ENCODE measurements at places on chromosomes 5 and 9.

DNA sequence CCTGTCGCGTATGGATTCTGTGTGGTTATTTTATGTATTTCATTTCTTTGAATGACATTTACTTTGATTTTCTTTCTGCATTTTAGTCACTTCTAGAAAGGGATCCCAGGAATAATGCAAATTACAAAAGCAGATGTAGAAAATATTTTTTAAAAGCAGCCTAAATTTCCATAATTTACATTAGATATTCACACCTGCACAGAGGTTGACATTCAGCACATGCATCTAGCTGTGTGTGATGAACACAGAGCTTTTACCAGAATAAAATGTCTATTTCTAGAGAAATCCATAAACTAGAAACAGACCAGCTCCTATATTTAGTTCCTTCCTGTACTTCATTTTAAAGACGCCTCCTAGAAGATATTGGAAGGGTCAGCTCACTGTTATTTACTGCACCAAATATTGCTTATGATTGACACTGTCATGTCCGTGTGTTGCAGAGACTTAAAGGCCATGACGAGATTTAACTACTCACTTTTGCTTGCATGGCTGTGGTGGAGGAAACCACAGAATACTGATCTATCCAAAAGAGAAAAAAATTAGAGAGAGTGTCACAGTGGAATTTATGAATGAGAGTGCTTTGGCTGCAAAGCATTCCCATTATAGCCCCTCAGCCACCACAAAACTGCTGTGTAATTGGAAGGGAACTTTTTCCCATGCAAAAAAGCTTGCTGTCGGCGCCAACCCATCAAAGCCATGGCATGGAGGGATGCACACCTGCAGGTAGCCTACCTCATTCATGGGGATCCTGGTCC lies 58.1 kb downstream of the EBF1 start:
- no peak for DNase-seq

- DNase-seq = peak; percentile 87
Observed at GRCh38 chr9:128684325-128685199, 4.5 kb upstream of the SET start.

DNA sequence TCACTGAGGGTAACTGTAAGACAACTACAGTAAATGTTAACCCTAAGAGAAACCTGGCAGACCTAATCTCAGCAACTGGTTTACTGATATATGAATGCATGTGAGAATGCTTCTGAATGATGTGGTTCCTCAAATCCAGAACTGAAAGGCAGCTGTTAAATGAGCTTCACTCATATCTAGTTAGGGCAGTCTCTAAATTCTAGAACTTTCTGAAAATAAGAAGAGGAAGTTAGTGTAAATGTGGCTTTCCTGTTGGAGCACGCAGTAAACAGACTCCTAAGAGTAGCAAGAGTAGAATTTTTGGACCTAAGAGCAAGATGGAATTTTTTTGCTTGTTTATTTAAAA lies 117.9 kb upstream of the KCNN2 start:
- no peak for DNase-seq

DNA sequence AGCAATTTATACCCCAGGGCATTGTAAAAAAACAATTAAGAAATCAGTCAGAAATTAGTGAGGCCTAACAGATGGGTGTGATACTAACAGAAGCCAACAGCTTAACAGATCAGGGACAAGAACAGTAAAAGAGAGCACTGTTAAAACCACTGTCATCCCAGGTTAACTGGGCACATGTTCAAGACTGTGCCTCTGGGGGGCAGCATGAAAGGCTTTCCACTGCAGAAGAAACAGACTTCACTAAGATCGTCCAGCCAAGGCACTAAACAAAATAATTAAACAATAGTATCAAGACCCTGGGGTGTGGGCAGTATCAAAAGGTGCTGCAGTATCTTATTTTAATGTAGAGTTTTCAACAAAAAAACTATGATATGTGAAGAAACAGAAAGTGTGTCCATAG lies 43.5 kb downstream of the FBN2 start:
- peak; percentile 70 for DNase-seq

DNA sequence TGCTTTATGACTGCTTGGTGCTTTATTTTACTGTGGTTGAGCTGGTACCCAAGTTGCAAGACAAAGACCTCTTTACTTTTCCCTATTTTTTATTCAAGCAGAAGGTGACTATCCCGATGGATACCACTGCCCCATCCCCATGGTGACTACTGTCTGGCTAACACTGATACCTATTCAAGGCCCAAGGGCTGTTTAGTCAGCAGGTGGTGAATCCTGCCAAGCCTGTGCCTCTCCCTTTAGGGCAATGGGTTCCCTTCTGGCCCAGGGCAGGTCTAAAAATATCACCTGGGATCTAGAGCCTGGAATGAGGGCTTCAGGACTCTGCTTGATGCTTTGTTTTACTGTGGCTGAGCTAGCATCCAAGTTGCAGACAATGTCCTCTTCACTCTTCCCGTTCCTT lies 510.0 kb upstream of the GRAMD2B start:
- DNase-seq = no peak

DNA sequence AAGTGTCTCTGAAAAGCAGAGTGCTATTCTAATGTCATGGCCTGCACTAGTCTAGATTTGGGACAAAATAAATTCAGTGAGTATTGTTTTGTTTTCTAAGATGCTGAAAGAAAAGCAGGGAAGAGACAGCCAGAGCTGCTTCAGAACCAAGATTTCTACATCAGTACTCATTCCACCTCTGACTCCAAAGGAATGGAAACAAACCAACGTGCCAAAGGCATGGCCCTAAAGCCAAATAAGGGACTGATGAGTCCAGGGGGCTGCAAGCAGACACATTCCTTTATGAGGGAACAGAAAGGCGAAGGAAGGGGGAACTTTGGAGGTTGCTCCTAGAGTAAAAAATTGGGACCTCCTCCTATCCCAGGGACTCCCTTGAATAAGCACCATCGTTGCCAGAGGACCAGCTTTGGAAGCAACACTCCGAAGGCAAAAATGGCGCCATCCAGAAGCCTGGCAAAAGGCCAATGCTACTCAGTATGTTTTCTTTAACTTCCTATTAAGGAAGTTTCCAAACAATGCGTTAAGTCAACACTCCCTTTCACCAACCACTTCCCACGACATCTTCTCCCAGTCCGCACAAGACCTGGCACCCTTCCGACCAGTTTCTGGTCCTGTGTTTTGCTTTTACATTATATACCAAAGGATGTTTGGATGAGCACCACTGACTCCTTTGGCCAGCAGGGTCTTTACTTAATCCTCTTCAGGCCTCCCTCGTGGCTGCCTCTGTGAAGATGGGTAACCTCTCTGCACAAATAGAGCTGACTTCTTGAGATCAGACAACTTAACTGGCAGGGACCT lies 31.6 kb downstream of the ADAM19 start:
- peak; percentile 8 for DNase-seq

- DNase-seq = peak; percentile 64
Observed at GRCh38 chr9:16721972-16722371, 148.5 kb downstream of the BNC2 start.

DNA sequence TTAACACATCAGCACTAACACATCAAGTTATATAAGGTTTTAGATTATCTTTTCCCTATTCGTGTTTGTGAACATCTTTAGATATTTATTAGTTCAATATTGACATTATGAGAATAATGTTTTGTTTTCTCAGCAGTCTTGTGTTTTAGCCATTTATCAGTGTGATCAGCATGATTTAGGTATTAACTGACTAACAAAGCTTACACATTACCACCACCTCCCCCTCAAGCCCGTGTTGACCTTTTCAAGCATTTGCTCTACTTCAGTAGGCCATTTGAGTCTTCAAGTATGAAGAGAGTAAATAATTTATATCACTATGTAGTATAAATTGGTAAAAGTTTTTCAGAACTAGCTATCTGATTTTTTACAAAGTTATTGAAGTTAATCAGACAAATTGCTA lies 6.9 kb downstream of the PBX3 start:
- peak; percentile 68 for DNase-seq

DNA sequence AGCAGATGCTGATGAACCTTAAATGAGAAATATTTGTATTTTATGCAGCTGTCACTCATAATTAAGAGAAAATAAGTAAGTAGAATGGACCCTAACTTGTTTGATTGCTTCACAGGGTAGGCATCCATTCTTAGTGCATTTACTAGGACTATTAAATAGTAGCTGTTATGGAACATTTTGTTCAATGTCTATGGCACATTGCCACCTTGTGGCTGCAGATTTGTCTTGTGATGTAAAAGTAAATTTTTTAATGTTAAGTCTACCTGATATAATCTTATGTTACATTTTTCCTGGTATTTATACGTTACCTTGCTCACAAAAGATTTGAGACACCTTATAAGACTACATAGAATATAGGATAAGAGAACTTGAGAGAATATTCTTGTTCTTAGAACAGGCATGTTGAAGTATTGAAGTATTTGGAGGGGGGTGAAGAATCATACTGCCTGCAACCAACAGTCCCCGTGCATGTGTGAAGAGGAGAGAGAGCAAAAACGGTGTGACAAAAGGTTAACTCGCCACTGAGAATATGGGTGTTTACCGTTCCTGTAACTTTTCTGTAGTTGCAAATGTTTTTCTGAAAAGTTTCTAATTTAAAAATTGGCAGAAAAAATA lies 161.1 kb downstream of the MAST4 start:
- DNase-seq = peak; percentile 60

DNA sequence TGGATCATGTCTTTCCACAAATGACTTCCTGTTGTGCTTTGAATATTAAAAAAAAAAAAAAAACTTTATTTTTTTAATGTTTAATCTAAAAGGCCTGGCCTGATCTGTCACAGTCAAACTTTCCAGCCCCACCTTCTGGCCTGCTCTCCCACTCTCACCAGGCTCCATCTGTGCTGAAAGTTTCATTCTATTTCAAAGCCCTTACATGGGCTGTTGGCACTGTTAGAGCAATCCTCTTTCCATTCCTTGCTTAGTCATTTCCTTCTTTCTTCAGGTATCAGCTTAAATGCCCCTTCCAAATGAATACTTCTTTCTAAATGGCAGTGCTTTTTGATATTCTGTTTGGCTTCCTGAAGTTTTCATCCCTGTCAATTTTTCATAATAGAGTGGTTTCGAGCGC lies 1104.8 kb upstream of the C9orf72 start:
- DNase-seq = peak; percentile 2

DNA sequence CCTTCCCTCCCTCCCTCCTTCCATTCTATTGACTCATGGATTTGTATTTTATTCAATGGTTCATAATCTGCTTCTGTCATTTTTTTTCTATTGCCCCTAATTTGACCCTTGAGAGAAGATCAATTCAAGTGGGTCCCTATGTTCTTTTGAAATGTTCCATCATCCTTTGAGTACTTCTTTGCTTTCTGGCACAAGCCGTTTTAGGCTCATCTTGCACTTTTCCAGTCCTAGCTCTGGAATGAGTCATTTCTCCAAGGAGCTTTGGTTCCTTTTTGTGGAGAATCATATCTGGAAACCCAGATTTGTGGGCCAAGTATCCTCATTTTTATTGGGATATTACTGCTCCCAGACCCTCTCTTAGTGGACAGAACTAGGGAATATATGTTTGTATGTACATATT lies 126.8 kb upstream of the PTPN3 start:
- no peak for DNase-seq

- DNase-seq = no peak
Observed at GRCh38 chr5:40700116-40700782, 20.5 kb downstream of the PTGER4 start.

- DNase-seq = no peak
Observed at GRCh38 chr9:109718861-109719260, 61.1 kb upstream of the PALM2AKAP2 start.

DNA sequence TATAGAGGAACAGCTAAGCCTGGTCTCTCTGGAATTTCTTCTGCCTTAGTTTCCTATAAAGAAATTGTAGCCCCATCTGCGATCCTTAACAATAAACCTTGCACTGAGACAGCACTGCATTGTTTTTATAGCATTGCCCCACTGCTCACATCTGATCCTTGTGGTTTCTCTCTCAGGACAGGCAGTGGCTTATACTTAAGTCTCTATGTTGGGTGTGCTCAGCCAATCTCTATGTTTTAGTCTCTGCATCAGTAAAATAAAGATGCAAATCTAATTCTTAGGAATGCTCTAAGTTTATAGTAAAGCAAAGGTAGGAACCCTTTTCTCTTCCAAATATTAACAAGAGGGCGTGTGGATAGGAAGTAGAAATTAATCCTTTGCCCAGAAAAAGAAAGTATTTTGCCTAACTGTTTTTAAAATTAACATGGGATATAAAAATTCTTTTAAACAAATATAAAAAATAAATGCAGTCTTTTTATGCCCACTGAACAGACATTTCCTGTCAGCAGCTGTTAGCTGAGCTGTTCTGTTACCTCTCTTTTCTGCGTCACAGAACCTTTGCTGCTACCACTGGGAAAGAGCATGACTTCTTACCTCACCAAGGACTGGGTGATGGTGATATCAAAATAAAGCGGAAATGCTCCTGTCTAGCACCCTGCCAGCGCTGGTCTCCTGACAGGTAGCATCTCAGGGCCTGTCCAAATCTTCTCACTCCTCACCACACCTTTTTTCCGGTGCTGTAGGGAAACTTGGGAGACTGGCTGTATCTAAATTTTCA lies 29.5 kb downstream of the MRPS27 start:
- no peak for DNase-seq

- DNase-seq = no peak
Observed at GRCh38 chr9:128120741-128121465, 6.6 kb downstream of the PTGES2 start.

DNA sequence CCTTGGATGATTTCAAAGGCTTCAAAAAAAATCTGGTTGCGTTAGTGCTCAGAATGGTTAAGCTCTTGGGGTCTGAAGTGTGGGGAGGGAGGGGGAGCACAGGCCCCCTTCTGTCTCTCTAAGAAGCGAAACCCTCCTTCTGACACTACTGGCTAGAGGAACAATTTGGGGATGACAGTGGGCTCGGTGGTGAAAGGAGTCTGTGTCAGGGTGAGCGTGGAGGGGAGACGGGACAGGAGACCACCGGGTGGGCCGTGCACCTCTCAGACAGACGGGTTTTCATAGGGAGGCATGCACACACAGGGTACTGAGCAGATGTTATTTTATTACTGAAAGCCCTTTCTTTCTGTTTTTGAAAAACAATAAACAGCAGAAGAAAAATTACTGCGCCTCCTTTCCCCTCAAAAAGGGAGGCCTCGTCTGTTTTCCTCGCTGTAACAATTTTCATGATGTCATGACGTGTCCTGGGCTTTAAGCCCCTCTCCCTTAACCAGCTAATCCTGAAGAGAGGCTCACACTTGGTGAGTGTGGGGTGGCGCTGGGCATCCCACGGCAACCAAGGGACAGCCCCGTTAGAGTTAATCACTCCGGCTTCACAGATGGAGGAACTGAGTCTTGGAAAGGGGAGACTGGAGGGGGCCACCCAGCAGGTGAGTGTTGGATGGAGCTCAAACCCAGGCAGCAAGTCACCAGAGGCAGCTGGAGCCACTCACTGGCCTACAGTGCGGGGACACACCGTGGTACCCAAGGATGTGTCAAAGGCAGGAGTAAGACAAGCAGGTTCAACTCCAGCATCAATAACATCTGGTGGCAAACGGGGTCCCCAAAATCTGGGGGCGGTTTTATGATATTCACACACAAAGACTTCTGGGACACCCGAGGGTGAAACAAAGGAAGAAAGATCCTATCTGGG lies 53.4 kb downstream of the PTCH1 start:
- peak; percentile 66 for DNase-seq

DNA sequence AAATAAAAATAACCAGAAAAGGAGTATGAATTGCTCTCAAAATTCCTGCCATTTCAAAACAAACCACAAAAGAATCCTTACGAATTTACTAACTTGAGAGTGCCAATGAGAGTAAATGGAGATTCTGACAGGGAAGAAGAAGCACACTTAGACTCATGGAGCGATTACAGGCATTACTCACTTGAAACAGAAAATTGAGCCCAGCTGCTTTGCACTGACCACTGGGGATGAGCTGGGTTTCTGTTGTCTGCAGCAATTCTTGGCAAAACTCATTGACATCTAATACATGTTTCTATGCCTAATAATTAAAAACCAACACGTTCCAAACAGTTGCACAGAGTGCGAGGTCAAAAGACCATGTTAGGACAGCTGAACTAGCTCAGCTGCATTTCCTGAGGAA lies 731.6 kb downstream of the DNAH5 start:
- no peak for DNase-seq
